ENCODE measurements at places on chromosomes 5 and 9.

DNA sequence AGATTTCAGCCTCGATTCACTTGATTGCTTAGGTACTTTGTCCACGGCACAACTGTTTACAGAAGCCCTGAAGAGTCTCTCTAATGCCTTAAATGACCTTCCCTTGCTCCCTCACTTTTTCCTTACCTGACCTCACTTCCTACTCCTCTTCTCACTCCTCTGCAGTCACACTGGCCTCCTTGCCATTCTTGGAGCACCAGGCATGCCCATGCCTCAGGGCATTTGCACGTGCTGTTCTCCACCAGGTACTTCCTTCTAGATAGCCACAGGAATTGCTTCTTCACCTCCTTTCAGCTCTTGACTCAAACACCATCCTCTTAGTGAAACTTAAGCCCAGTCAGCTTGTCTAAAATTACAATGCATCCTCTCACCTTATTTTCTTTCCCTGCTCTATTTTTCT is 52.4 kb upstream of the TRAF1 start:
- peaks cover 8% of the 10 kb centered on the region for H3K4me1 ChIP-seq
- DNase-seq = no peak
- H3K27me3 ChIP-seq = no peaks in the 10 kb centered on the region
- H3K36me3 ChIP-seq = peaks cover 9% of the 10 kb centered on the region
- H3K4me3 ChIP-seq = no peak overlapping the region
- H3K27ac ChIP-seq = peak overlapping the region; percentile 7

- H3K36me3 ChIP-seq = no peaks in the 10 kb centered on the region
- no peak for DNase-seq
- no peak overlapping the region for H3K27ac ChIP-seq
- H3K27me3 ChIP-seq = no peaks in the 10 kb centered on the region
- no peak overlapping the region for H3K4me3 ChIP-seq
These were observed 179.0 kb upstream of the CDH9 start for GRCh38 chr5:27217155-27217956.

- no peaks in the 10 kb centered on the region for H3K36me3 ChIP-seq
- H3K4me3 ChIP-seq = no peak overlapping the region
- H3K27ac ChIP-seq = no peak overlapping the region
- H3K4me1 ChIP-seq = no peaks in the 10 kb centered on the region
These were observed 125.4 kb upstream of the ADAMTS16 start for GRCh38 chr5:5014586-5015235.

DNA sequence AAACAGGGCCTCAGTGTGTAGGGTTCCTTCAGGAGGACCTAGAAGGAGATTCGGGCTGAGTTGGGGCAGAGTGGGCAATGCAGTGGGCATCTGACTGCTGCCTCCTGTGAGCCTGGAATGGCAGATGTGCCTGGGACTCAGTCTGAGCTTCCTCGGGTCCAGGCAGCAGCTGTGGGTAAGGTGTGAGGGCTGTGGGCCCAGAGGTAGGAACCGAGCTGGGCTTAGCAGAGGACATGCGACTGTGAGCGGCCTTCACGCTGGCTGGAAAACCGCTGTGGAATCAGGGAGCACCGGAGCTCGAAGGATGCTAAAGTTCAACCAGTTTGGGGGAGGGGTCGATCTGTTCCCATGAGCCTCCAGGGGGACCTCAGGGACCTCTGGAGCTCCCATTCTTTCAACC is 137.0 kb downstream of the PAX5 start:
- DNase-seq = no peak
- peak overlapping the region; percentile 66 for H3K27ac ChIP-seq
- no peak overlapping the region for H3K4me3 ChIP-seq
